Tongue (tissue), 3 donors: ENCODE measurements at places on chromosomes 4 and X.

- no peak for DNase-seq
These were observed 392.8 kb downstream of the GPM6A start for GRCh38 chr4:175419236-175419718.

DNA sequence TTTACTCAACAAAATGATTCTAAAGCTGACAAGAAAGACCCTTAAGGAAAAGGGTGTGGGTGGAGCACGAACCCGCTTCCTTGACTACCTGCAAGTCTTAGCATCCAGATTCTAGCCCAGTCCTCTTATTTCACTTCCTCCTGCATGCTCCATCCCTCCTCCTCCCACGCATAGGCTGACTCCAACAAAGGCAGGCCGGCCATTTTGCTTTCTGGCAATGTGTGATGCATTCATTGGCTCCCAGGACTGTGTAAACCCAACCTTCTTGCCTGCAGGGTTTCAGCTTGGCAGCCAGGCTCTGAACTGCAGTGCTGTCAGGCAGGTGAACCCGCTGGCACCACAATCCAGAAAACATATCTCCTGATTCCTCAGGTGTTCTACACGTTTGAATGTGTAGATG is 39.3 kb downstream of the RTL9 start:
- no peak for DNase-seq

- DNase-seq, result no peak
These were observed 126.1 kb downstream of the EIF4E start for GRCh38 chr4:98802770-98803198.

DNA sequence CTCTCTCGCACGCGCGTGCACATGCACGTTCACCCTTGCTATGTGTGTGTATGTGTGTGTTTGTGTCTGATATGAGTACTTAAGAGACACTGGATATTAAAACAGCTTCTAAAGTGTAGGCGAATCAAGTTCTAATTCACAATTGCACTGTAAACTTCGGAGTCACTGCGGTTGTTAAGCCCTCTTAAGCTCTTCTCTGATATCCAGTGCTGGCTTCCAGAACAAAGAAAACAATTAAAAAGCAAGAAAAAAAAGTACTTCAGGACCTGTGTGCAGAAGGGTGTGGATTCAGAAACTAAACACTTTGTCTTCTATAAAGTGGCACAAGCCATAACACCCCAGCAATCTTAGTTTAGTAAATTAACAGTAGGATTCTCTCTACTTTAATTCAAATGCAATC is 300.2 kb downstream of the PCDH7 start:
- no peak for DNase-seq

- DNase-seq, result no peak
These were observed 13.0 kb upstream of the SLC25A5 start for GRCh38 chrX:119455264-119455663.

- DNase-seq, result no peak
These were observed 34.5 kb downstream of the KDM5C start for GRCh38 chrX:53190363-53190960.

GRCh38 chr4:142274137-142274536 is 572.0 kb downstream of the INPP4B start:
- no peak for DNase-seq
